H1 (cell line): ENCODE measurements at places on chromosomes 2 and 18.

- DNase-seq, result no peak
Observed at GRCh38 chr2:30216157-30216556, 15.2 kb upstream of the LBH start.

- DNase-seq, result no peak
Observed at GRCh38 chr18:62842898-62843297, 127.6 kb downstream of the PHLPP1 start.

GRCh38 chr2:215486291-215487001, 50.6 kb upstream of the FN1 start:
- no peak for DNase-seq

- DNase-seq, result no peak
Observed at GRCh38 chr2:40043641-40044040, 264.6 kb upstream of the THUMPD2 start.

DNA sequence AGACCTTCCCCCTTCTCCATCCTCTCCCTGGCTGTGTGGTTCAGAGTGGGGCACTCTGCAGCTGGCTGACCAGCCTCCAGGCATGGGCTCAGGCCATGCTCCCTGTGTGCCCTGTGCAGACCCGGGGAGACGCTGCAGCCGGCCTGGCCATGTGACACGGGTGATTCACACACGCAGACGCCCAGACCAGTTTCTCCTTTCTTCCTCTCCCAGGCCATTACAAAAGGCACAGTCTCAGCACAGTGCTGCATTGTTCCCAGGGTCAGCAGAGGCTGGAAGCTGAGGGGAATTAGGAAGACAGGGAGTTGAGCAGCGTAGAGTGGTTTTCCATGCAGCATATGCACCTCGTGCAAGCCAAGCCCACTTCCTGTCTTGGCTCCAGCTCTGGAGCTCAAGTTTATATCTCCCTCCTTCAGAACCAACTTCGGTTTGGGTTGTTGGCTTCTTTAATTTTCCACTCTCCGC, 288.5 kb downstream of the TNS1 start:
- no peak for DNase-seq

- DNase-seq, result no peak
Observed at GRCh38 chr2:134976074-134976702, 57.6 kb downstream of the CCNT2 start.

DNA sequence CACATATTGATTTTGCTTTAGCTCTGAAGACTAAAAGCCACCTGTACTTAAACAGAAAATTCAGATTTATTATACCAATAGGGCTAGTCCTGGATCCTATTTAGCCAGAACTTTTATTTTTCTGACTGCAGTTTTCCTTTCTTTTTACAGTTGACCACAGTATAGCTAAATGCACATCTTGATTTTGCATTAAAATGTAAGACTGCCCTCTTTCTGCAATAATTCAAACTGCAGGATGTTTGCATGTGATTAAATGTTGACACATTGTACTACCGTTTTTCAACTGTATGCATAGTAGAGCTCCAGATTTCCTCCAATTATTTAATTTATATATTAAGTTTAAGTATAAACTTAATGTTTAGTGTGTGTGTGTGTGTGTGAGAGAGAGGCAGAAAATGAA, 1262.9 kb downstream of the SUCLG1 start:
- no peak for DNase-seq

- DNase-seq, result no peak
Observed at GRCh38 chr2:101328474-101329007, 20.0 kb upstream of the RNF149 start.

DNA sequence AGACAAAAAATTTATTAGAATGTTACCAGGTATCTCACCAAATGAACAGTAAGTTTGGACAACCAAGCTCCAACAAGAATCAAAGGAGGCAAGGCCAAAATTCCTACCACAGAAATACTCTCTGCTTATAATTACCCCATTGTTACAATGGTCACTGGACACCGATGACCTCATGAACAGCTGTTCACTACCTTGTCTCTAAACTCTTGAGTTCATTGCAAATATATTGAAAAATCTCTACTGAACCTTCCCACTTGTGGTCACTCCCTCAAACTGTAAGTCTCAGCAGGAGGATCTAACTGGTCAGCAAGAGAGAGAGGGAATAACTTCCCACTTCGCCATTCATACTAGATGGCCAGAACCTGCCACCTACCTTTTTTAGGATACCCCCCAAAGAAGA, 50.0 kb downstream of the ERBB4 start:
- no peak for DNase-seq

GRCh38 chr18:66432636-66433035, 171.3 kb downstream of the CDH19 start:
- DNase-seq, result no peak

DNA sequence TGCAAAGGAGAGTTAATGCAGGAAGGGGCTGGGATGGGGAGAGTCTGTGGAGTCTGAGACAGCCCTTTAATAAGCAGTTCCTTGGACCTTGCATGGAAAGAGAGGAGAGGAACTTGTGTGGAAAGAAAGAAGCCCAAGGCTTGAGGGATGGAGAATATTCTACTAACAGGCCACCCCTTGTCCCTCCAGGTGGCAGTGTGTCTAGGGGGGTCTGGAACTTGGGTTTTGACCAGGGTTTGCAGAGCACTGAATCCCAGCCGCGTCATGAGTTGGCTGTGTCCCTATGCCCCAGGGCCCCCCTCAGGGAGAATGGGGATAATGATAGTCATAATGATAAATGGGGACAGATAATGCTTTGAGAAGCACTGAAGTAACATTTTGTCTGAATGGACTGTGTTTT, 15.0 kb downstream of the TCF7L1 start:
- DNase-seq, result no peak

GRCh38 chr2:77521931-77522470, at the start of gene LRRTM4:
TSS of gene LRRTM4 (minus strand) at chr2:77522376.
- DNase-seq, result peak; percentile 50

DNA sequence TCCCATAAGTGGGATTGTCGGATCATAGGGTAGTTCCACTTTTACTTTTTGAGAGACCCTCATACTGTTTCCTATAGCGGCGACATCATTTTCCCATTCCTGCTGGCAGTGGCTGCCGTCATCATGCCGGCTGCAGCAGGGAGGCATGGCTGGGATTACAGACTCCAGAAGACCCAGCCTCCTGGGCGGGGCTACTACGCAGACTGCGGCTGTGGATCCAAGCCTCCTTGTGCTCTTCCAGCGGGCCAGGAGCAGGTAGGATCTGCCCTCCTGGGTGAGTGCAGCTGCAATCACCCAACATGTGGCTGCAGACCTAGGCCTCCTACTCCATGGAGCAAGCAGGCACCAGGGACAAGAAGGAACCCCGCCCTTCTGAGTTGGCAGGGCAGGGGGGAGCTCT, 359.2 kb downstream of the GALR1 start:
- no peak for DNase-seq

DNA sequence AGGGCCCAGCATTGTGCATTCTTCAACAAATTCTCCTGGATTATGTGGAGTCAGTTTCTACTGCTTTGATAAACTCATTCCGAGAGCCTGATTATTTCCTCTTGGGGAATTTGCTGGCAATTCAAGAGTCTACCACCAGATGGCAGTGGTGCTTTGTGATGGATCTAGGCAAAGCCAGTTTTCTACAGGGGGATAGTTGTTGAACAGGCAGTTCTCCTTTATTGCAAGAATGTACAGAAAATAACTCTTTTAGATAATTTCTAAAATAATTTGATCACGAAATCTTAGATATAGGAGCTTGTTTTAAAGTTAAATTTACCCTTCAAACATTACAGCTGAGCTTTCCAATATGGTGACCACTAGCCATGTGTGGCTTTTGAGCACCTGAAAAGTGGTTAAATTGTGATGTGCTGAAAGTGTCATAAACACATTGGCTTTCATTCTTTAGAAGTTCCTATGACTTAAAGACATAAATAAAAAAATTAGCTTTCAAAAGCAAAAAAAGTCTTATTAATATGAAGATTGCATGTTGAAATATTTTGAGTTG, 66.7 kb upstream of the HAAO start:
- peak; percentile 19 for DNase-seq

- no peak for DNase-seq
Observed at GRCh38 chr2:170953941-170954340, 24.9 kb downstream of the GORASP2 start.

DNA sequence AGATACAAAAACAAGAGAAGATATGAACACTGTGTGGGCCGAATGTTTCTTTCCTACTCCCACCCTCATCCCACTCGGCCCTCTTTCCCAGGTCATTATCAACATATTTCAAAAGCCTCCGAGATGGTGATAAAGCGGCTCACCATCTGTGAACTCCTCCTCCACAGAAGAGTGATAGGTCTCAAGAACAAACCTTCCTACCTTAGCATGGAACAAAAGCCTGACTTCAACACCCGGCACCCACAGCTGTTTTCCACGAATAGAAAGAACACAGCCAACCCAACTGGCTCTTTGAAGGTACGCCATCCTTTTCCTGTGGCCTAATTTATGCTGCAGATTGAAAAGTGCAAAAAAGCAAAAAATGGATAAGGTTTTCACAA, 28.8 kb downstream of the BCL2 start:
- no peak for DNase-seq

DNA sequence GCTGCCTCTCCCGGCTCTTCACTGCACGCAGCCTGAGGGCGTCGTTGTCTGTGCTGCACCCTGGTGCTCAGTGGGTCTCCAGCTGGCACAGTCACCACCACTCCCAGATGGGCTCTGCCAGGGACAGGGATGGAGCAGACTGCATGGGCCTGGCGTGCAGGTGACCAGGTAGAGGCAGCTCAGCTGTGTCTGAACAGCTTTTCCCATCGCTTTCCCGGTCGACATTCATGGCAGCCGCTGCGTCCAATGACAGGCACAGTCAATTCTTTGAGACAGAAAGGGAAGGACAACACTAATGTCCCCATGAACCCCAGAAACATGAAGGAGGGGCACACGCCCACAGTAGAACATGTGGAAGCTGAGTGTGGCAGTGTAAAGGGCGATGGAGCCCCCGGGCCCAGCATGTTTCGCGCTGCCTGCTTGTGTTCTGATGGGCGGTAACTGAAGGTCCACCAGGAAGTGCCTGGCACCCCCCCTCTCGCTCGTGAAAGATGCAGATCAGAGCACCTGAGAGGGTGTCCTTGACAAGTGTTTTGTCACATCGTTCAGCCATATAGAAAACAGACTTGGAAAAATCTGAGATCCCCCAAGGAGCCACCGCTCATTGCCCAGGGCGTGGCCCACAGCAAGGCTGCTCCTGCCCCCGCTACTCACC, 122.4 kb downstream of the NFATC1 start:
- no peak for DNase-seq

GRCh38 chr2:23824777-23825212, 102.1 kb downstream of the ATAD2B start:
- no peak for DNase-seq

GRCh38 chr2:158544998-158545397, 88.2 kb downstream of the PKP4 start:
- no peak for DNase-seq

DNA sequence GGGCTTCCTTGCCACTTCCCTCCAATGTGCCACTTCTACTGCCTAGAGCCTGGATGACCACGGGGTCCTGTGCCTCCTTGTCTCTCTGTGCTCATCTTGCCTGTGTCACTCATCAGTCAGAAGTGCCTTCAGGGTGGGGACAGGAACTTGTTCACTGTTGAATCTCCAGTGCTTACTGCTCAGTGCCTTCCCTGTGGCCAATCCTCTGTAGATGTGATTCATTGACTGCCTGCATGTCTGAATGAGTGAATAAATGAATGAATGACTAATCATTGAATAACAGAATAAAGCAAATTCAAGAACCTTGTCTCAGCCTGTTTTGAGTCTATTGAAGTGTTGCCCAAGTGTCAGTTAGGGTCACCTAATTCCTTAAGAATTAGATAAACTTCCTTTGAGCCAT, 42.3 kb upstream of the FAM136A start:
- DNase-seq, result no peak

GRCh38 chr2:29917781-29918180, 3.6 kb downstream of the ALK start:
- DNase-seq, result no peak

DNA sequence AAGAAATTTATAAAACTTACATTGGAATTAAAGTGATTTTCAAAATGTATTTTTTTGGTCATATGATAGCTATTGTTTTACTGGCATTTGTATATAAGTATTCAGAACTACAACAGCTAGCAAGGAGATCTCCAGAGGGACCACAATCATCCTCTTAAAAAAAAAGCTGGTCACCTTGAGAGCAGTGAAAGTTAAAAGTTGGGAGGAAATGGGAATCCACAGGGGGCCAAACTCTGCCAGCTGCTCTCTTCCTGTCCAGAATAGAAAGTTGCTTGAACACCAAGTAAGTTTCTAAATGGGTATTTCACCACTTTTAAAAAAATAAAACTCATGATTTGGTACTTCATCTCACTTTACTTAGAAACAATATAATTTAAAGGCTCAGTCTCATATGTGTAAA, 1025.1 kb downstream of the LRP1B start:
- no peak for DNase-seq

DNA sequence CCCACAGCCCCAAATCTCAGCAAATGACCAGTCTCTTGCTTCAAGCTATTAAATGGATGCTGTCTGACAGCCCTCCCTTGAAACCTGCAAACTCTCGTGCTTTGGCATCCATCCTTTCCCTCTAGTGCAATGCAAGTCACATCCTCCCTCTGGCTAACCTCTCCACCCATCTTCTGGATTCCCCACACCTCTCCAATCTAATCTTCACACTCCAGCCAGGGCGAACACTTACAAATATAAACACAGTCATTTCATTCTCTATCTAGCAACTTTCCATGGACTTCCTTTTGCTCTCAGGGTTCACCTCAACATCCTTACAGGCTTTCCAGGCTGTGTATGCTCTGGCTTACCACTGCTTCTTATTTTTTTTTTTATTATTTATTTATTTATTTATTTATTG, 10.1 kb upstream of the NARS1 start:
- DNase-seq, result no peak
